ENCODE measurements at places on chromosomes 7 and 10.

DNA sequence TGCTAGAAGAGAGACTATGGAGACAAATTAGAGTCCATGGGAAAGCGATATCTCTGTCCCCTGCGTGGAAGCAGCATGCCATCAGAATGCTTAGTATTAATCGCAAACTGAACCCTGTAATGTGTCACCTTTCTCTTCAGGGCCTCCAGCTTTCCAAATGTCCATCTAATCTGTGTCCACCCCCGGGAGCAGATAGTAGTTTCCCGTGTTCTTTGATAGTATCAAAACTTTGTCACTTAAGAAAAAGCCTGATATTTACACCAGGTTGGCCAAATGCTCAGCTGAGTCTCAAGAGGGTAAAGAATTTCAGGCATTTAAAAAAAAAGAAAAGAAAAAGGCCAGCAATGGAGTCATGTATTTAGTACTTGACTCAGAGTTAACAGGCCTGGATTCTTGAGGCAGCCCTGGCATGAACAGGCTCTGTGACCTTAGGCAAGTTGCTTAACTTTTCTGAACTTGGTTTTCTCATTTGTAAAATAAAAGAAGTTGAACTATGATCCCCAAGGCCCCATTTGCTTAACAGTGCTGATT is 10.4 kb upstream of the GSAP start:
- peaks cover 16% of the 10 kb centered on the region for H3K4me1 ChIP-seq
- H3K4me3 ChIP-seq, result no peak overlapping the region
- no peak for DNase-seq
- no peaks in the 10 kb centered on the region for H3K36me3 ChIP-seq
- no peak overlapping the region for H3K27ac ChIP-seq

DNA sequence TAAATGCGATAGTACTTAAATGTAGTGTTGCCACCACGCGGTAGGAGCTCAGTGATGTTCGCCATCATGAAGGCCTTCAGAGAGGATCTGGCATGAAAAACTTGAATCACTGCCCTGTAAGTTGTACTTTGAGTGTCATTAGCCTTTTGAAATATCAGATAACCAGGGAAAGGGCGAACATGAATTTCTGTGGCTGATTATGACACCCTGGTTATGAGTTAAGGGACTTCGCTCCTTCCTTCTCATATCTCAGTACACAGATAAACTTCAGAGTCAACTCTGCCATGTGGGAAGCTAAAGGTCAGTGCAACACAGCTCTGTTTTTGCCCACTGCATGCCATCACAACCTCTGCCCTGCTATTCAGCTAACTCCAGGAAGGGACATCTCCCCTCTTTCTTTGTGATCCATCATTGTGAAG is 8.9 kb upstream of the ACSL5 start:
- no peak for DNase-seq
- H3K4me1 ChIP-seq, result peaks cover 10% of the 10 kb centered on the region
- H3K27ac ChIP-seq, result no peak overlapping the region
- no peaks in the 10 kb centered on the region for H3K27me3 ChIP-seq

DNA sequence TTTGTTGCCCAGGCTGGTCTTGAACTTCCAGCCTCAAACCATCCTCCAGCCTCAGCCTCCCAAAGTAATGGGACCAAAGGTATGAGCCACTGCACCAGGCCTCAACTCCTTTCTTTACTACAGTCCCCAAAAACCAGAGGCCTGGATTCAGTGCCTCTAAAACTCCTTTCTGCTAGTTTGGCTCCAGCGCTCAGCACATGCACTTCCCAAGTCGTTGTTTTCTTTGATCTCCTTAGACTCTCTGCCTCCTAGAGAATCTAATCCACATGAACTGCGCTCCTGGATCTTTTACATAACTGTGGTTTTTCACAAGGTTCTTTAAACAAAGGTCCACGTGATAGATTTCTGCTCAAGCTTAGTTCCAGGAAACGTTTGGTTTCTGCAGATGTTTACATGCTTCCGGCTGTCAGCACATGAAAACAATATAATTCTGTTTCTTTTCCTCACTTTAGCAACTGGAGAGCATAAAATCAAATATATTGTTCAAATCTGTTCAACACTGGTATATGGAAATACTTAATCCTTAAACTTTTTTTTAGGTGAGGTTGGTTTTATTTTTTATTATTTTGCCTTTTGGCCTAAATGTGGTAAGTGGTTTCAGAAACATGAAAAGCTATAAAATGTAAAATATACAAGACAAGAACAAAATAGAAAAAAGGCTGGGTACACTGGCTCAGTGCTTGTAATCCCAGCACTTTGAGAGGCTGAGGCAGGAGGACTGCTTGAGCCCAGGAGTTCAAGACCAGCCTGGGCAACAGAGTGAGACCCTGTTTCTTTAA is 270.5 kb upstream of the MKLN1 start:
- H3K36me3 ChIP-seq, result no peaks in the 10 kb centered on the region
- H3K4me3 ChIP-seq, result peak overlapping the region; percentile 1
- no peaks in the 10 kb centered on the region for H3K27me3 ChIP-seq
- H3K27ac ChIP-seq, result peak overlapping the region; percentile 58
- no peak for DNase-seq
- peaks cover 86% of the 10 kb centered on the region for H3K4me1 ChIP-seq

GRCh38 chr10:75444781-75445386 is 13.5 kb downstream of the LRMDA start:
- DNase-seq, result no peak
- no peaks in the 10 kb centered on the region for H3K27me3 ChIP-seq
- no peaks in the 10 kb centered on the region for H3K4me1 ChIP-seq

DNA sequence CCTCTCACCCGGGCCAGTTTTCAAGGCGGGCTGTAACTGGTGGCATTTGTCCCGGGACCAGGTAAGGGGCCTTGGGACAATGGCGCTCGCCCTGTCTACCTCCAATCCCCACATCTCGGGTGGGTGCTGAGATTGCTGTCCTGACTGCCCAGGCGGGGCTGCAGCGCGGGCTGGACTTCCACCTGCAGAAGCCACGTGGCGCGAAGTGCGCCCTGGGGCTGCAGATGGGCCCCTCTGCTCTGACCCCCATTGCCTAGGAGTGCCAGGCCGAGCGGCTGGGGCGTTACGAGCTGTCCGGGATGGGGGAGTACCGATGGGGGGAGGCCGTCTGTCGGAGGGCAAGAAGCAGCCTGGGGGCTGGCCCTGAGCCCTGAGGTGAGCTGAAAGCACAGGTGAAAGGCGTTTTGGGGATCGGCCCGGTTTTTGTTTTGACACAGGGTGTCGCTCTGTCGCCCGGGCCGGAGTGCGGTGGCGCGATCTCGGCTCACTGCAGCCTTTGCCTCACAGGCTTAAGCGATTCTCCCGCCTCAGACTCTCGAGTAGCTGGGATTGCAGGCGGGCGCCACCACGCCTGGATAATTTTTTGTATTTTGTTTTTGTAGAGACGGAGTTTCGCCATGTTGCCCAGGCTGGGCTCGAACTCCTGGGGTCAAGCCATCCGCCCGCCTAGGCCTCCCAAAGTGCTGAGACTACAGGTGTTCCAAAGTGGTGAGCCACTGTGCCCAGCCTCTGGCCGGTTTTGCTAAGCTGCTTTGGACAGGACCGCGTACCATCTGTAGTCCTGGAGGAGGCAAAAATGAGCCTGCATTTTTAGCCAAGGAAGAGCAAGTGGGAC is at the start of gene SFXN2:
TSS of gene SFXN2 (plus strand) at position 16 of the 835 bp plus-strand sequence. CDS start 12,001 bp downstream, outside the sequence.
- H3K4me3 ChIP-seq, result peak within 1 kb of the TSS; percentile 93
- no peaks in the 10 kb centered on the region for H3K27me3 ChIP-seq
- no peaks in the 10 kb centered on the region for H3K36me3 ChIP-seq
- peaks cover 16% of the 10 kb centered on the region for H3K4me1 ChIP-seq

DNA sequence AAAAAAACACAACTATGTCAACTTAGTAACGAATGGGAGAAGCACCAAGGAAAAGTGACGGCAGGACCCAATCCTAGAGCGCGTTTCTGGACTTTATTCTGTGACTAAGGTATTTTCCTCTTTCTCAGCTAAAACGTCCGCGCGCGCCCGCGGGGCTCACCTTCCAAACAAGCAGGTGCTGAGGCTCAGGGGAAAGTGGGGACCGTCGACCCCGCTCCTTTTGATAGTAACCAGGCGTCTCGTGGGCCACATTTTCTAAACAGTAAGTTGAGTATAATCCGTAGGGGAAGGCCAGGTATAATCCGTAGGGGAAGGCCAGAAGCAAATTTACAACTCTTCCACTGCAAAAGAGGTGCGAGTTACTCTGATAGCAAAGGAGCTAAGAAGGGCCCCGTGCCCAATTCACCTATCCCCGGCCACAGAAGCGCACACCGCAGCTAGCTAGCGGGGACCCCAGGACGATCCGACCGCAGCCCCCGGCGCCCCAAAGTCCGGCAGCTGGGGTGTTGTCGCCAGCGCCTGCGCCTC is 743 bp downstream of the MKI67 start:
- H3K4me1 ChIP-seq, result peaks cover 22% of the 10 kb centered on the region
- H3K27ac ChIP-seq, result peak overlapping the region; percentile 58
- peak overlapping the region; percentile 64 for H3K4me3 ChIP-seq
- peaks cover 21% of the 10 kb centered on the region for H3K27me3 ChIP-seq
- no peaks in the 10 kb centered on the region for H3K36me3 ChIP-seq
- DNase-seq, result peak; percentile 22

GRCh38 chr7:101113836-101114235 is 13.1 kb upstream of the SERPINE1 start:
- no peaks in the 10 kb centered on the region for H3K36me3 ChIP-seq
- H3K27ac ChIP-seq, result no peak overlapping the region
- H3K27me3 ChIP-seq, result no peaks in the 10 kb centered on the region
- no peaks in the 10 kb centered on the region for H3K4me1 ChIP-seq
- DNase-seq, result no peak
- H3K4me3 ChIP-seq, result no peak overlapping the region

- DNase-seq, result no peak
- H3K36me3 ChIP-seq, result peaks cover 11% of the 10 kb centered on the region
- H3K27ac ChIP-seq, result no peak overlapping the region
These were observed 48.0 kb upstream of the DLG5 start for GRCh38 chr10:77974396-77975074.

DNA sequence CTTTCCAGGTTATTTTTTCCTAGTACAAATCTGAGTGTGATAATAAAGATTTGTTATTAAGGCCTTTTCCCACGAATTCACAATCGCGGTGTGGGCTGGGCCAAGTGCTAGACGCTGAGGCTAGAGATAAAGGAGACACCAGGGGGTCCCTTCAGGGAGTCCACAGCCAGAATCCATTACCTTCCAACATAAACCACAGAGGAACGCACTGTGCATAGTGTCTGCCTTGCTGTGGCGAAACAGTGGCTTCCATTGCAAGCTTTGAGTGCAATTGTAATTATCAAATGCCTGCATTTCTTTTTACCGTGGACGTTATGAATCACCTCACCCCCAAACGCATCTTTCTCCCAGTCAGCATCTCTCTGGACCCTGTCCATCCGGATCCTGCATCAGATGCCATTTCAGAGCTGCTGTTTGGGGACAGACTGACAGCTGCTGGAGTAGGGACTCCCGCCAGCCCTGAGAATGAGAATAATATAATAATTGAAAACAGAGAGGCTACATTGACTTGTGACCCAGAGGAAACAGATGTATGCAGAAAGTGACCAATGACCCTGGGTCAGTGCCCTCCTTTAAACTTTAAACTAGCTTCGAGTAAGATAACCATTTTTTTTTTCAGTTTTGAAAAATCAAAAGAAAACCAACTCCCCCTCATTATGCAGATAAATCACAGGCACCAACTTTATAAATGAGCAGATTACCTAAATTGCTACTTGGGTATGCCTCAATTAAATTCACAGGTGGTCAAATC is 456.2 kb upstream of the NRP1 start:
- H3K27me3 ChIP-seq, result no peaks in the 10 kb centered on the region

- H3K27ac ChIP-seq, result no peak overlapping the region
- no peaks in the 10 kb centered on the region for H3K4me1 ChIP-seq
- H3K36me3 ChIP-seq, result no peaks in the 10 kb centered on the region
- no peak for DNase-seq
- no peak overlapping the region for H3K4me3 ChIP-seq
- no peaks in the 10 kb centered on the region for H3K27me3 ChIP-seq
These were observed 160.9 kb upstream of the NPY start for GRCh38 chr7:24123076-24123475.

- DNase-seq, result no peak
- no peak overlapping the region for H3K4me3 ChIP-seq
- no peak overlapping the region for H3K27ac ChIP-seq
- H3K4me1 ChIP-seq, result no peaks in the 10 kb centered on the region
These were observed 122.6 kb upstream of the PTER start for GRCh38 chr10:16314259-16314658.

- no peaks in the 10 kb centered on the region for H3K27me3 ChIP-seq
- H3K27ac ChIP-seq, result no peak overlapping the region
- no peak for DNase-seq
- H3K4me1 ChIP-seq, result peaks cover 4% of the 10 kb centered on the region
- no peaks in the 10 kb centered on the region for H3K36me3 ChIP-seq
- no peak overlapping the region for H3K4me3 ChIP-seq
These were observed 51.9 kb downstream of the DENND11 start for GRCh38 chr7:141649865-141650634.

DNA sequence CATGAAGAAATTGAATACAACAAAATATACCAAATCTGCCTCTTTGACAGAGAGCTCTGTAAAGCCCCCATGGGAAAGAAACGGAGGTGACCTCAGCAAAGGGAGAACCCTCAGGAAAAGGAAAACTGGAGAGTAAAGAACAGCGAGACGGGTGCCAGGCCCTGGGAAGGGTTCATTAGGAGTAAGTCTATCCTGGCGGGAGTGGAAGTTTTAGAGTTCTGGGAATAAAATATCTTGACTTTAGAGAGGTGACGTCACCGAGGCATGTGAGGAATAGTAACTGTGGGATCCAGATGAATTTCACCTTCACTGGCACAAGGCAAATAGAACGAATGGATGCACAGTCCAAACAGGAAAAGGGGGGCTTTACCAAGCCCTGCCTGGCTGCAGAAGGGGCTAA is 362.8 kb upstream of the IGFBP3 start:
- no peak overlapping the region for H3K4me3 ChIP-seq
- DNase-seq, result no peak
- H3K27me3 ChIP-seq, result no peaks in the 10 kb centered on the region

GRCh38 chr10:17386616-17387075 is 67.7 kb downstream of the ST8SIA6 start:
- H3K27ac ChIP-seq, result no peak overlapping the region
- no peaks in the 10 kb centered on the region for H3K4me1 ChIP-seq
- no peaks in the 10 kb centered on the region for H3K36me3 ChIP-seq
- H3K27me3 ChIP-seq, result no peaks in the 10 kb centered on the region

DNA sequence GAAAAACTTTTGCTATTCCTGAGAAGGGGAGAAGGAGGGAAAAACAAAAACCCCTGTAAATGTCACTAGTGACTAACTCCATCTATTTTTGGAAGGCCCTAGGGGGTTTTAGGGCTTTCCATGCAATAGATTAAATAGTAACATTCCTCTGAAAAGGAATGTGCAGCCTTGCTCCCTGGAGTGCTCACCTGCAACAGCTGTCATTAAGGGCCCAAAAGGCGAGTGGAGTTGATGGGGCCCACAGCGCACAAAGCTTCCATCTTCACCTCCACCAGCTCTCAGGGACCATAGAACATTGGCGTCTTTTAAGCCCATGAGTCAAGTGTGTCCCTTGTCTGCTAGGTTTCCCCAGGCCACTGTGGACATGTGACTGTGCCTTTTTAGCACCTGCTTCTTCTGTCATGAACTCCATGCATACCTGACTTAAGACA is 58.0 kb upstream of the IL6 start:
- no peak overlapping the region for H3K4me3 ChIP-seq
- H3K4me1 ChIP-seq, result peaks cover 26% of the 10 kb centered on the region
- H3K27ac ChIP-seq, result peak overlapping the region; percentile 60
- H3K27me3 ChIP-seq, result no peaks in the 10 kb centered on the region

GRCh38 chr7:110988890-110989501 is 101.9 kb upstream of the LRRN3 start:
- no peaks in the 10 kb centered on the region for H3K27me3 ChIP-seq
- no peak for DNase-seq
- H3K4me1 ChIP-seq, result peaks cover 14% of the 10 kb centered on the region
